GM04504 (cell line): ENCODE measurements at places on chromosomes 1 and 21.

DNA sequence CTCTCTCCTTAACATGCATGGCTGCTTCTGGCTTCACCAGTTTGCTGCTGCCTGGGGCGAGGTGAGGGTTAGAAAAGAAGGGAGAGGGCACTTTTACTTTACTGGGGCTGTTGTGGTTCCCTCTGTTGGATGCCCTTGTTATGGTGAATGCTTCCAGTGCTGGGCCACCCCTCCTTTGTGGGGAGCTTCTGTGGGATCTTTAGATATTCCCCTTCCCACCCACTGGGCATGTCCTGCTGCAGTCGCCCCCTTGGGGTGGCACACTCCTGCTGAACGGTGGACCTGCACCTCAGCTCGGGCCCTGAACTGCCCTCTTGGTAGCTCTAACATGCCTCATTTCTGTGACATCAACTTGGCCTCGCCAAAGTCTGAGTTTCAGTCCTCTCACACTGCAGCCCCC is 6.0 kb downstream of the TNN start:
- DNase-seq: no peak

GRCh38 chr1:54249819-54250435 is 50.0 kb downstream of the MRPL37 start:
- DNase-seq: peak; percentile 50

GRCh38 chr1:78222225-78222959 is 176.6 kb downstream of the GIPC2 start:
- DNase-seq: no peak

- peak; percentile 17 for DNase-seq
Measured at GRCh38 chr1:5967351-5968160, 24.7 kb downstream of the NPHP4 start.

GRCh38 chr1:9033363-9033762 is 7.1 kb upstream of the SLC2A7 start:
- no peak for DNase-seq

- no peak for DNase-seq
Measured at GRCh38 chr1:66383611-66384010, 150.3 kb upstream of the SGIP1 start.

- DNase-seq: no peak
Measured at GRCh38 chr21:40243685-40244084, 376.4 kb downstream of the PCP4 start.

DNA sequence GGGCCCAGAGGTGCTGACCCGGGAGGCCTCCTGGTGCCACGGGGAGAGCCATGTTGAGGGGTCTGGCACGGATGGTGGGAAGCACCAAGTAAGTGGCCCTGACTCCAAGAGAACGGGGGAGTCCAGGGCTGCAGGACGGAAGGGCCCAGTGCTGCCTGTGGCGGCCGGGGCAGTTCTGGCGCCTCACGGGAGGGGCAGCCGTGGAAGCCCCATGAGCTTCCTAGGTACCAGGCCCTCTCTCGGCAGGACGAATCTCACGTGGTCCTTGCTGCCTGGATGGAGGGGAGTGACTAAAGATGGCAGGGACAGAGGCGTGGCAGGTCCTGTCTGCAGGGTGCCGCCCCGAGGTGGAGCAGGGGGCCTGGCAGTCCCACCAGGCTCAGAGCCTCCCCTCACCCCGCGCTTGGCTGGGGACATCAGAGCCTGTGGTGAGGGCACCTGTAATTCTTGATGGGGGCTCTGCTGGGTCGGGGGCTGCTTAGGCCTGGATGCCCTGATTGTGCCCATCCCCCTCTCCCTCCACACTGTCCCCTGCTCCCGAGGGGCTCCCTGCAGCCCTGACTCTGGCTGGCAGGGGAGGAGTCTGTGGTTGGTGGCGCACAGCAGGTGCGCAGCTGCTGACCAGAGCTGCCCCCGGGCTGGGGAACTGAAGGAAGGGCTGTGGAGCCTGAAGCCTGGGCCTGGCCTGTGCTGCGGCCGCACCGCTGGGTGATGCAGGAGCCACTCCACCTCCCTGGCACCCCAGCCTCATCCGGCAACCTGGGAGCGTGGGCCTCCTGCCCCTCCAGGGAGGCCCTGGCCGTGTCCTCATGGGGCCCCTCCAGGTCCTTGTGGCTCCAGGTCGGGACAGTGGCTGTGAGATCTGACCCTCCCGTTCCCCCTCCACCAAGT is 31.4 kb downstream of the POFUT2 start:
- no peak for DNase-seq

DNA sequence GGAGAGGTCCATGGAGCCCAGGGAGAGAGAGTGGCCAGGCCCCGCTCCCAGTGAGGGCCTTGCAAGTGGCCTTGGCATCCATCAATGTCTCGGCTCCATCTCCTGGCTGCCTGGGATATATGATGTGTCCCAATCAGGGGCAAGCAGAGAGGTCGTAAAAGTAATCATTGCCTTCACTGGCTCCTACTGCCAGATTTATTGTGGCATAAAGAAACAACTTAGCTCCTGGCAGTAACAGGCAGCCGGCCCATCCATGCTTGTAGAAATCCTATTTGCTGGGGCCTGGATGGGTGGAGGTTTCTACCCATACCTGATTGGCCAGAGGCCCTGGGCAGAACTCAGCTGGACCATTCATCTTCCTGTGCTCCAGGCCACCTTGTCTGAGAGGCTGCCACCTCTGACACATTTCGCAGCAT is 272.6 kb downstream of the MATN1 start:
- DNase-seq: no peak

DNA sequence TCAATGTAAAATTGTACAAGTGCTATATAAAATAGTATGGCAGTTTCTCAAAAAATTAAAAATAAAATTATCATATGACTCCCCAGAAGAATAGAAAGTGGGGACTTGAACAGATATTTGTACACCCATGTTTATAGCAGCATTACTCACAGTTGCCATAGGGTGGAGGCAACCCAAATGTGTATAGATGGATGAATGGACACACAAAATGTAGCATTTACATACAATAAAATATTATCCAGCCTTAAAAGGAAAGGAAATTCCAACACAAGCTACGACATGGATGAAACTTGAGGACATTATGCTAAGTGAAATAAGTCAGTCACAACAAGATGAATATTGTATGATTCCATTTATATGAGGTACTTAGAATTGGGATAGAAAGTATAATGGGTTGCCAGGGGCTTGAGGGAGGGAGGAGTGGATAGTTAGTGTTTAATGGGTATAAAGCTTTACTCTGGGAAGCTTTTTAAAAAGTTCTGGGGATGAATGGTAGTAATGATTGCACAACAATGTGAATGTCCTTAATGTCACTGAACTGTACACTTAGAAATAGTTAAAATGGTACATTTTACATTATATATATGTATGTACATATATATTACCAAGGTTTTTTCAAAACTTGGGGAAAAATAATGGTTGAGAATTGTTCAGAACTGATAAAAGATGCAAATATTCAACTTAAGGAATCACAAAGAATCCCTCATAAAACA is 53.0 kb upstream of the ADORA3 start:
- no peak for DNase-seq

DNA sequence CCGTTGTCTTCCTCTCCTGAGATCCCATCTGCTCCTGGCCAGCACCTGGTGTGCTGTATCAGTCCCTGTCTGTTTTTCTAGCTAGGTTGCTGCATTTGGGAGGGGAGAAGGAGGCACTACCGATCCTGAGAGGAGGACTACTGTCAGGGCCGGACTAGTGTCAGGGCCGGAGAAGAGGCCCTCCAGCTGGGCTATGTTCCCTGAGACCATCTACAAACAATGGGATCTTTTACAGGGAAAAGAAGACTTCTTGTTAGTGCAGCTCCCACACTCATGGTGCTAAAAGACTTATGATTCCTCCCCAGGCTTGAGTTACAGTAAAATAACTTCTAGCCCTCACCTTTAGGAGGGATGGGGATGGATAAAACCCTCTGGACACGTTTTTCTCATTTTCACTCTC is 141.0 kb upstream of the TNR start:
- DNase-seq: no peak
